CD4-positive, CD25-positive, alpha-beta regulatory T cell (primary cell): ENCODE measurements at places on chromosomes 2 and 18. TPM values are rescaled to one million over a fixed set of nuclear protein-coding genes. Genes with fewer than 3 reads are reported as not detected.

DNA sequence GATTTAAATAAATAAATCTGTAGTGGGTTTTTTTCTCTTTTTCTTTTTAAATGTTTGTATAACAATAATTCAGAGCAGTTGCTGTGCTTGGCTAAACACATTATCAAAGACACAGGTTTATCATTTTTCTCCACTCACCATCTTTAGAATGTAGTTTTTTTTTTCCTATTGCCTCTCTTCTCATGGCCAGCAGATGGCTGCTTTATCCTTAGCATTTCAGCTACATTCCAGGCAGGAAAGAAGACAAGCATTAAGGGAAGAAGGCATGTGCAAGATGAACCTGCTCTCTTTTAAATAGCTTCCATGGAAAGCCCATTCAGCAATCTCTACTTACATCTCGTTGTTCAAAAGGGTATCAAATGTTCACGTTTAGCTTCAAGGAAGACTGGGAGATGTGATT is 42.6 kb downstream of the ARHGAP15 start:
- DNase-seq, result no peak

DNA sequence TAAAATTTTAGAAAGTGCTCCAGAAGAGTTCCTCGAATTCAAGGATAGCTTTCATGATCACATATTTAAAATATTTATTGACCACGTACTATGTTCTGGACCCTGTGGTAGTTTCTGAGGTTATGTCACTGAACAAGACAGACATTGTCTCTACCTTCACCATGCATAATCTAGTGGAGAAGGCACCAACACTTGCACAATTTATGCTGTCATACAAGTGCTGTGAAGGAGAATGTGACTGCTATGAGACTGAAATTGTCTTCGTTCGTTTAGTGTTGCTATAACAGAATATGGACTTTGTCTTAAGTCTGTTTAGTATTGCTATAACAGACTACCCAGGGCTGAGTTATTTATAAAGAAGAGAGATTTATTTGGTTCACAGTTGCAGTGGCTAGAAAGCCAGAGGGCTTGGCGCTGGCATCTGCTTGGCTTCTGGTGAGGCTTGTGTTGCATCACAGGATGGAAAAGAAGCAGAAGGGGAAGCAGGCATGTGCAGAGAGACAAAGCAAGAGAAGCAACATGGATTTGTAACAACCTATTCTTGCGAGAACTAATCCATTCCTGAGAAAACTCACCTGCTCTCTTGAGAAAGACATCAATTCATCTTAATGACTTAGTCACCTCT is 50.0 kb upstream of the RFX8 start:
- DNase-seq, result no peak

DNA sequence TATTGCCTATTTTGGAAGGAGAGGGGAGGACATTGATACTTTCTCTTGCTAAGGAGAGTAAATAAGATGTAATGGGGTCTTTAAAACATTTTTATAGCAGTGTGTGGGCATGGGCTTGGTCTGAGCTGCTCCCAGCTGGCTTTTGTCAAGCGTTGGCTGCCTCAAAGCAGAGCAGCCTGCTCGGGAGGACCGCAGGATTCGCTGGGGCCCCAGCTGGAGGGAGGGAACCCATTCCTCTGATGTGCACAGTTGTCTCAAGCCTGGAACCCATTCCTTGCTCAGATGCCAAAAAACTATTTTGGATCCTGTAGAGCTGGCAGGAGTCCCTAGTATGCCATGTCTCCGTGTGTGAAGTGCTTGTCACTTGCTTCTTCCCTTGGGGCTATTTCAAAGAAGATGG is 59.4 kb upstream of the RMDN2 start:
- no peak for DNase-seq

- DNase-seq, result no peak
Observed at GRCh38 chr2:3288470-3289170, 89.0 kb downstream of the EIPR1 start.

- no peak for DNase-seq
Observed at GRCh38 chr2:179749210-179749609, 112.2 kb downstream of the ZNF385B start.

GRCh38 chr18:35104391-35105051 is 63.3 kb downstream of the MAPRE2 start:
- no peak for DNase-seq

DNA sequence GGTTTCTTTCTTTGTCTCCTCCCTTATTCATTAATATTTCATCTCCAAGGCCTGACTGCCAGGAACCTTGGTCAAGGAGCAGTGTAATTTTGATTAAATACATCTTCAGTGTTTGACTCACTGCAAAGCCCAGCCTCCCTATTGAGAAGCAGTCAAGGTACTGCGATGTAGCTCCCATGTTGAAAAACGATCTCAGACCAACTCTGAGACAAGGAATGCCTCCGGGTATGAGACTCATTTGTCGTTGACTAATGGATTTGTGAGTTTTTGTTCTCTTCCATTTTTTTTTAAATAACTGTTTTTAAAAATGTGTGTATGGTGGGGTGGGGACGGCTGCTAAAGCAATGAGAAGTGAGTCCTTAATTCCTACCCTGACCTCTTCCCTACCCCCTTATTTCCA is 361.6 kb downstream of the SOX11 start:
- no peak for DNase-seq

DNA sequence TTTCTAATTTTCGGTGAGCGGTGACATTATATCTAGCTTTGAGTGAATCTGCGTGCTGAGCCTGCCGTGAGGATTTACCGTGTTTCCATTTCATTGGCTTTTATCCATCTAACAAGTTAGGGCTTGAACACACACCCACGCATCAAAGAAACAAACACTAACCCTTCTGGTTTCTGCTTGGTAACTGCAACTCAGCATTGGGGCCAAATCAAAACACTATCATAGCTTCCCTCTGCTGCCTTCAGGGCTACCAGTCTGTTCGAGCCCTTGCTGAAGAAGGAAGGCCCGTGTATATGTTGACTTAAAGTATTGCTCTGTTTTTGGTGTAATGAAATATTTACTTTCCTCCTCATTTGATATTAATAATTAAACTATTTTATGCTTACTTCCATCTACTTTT is 227.2 kb downstream of the PHLPP1 start:
- DNase-seq, result no peak

- DNase-seq, result no peak
Observed at GRCh38 chr2:146602383-146602782, 1242.4 kb upstream of the ACVR2A start.

GRCh38 chr2:71949537-71949798 is 198.2 kb downstream of the CYP26B1 start:
- DNase-seq, result no peak

GRCh38 chr2:169803480-169803879 is 4.8 kb downstream of the SSB start:
- no peak for DNase-seq

GRCh38 chr2:26444236-26444635 is 33.7 kb downstream of the OTOF start:
- no peak for DNase-seq

DNA sequence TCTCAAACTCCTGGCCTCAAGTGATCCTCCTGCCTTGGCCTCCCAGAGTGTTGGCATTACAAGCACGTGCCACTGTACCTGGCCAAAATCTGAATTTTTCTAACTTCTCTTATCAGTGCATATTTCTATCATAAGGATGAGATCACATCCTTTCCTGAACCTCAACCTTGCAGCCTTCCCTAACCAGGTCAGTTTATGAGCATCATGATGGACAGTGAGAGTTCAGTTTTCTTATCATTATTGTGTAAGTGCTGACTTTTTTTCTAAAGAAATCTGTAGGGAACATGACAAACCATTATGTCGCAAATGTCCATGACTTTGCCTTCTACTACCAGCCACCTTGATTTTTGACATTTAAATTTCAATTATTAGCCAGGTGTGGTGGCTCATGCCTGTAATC is 31.5 kb downstream of the MRPL33 start:
- no peak for DNase-seq

DNA sequence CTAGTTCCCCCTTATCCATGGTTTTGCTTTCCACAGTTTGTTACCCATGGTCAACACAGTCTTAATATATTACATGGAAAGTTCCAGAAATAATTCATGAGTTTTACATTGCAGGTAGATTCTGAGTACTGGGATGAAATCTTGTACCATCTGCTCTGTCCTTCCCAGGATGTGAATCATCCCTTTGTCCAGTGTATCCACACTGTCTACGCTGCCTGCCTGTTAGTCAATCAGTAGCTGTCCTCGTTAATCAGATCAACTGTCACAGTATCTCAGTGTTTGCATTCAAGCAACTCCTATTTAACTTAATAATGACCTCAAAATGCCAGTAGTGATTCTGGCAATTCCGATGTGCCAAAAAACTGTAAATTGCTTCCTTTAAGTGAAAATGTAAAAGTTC is 76.3 kb downstream of the DYNC1I2 start:
- DNase-seq, result no peak

DNA sequence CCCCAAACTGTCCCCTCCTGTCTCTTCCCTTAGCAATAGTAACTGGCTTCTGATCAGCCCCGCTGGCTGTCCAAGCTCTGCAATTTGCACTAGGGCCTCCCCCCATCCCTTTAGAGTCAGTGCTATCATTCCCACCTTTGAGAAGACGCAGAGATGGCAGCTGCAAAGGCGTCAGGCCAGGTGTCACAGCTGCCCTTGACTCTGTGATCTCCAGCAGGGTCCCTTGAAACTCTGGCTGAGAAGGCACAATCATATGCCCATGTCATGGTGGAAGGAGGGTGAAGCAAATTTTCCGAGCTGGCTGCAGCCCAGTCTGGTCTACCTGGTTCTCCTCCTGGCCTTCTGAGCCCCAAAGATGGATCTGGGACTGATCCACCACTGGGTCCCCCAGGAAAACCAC is 49.2 kb upstream of the TEX51 start:
- no peak for DNase-seq

GRCh38 chr2:39176997-39177396 is 56.1 kb upstream of the SOS1 start:
- DNase-seq, result no peak

DNA sequence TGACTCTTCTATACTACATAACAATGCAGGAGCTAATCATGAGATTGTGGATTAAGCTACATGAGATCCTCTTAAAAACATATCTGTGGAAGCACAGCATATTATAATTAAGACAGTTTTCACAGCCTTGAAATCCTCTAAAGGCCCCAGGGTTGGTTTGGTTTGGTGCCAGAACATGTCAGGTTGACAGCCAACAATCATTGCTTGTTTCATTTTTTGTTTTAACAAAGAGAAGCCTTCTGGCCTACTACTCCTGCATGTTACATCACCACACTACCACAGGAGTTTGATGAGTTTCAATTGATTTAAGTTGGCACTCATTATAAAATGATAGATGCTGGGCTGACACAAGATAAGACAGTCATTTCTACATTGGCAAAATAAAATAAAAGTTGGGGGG is 255.9 kb upstream of the ERBB4 start:
- DNase-seq, result no peak

DNA sequence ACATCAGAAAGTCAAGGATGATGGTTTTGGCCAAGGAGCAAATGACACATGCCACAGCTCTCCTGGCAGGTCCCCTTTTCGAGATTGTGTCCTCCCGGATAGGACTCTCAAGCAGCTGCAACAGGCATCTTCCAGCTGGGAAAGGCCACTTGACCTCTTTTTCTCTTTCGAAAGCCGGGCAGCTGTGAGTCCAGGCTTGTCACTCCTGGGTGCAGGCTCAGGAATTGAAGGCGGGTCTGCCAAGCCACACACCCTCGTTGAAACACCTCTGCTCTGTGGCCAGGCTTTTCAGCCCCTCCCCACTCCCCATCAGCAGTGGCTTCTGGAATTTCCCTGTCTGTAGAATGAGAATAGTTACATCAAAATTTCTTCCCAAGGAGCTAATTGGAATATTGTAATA is 98.0 kb downstream of the CCDC138 start:
- no peak for DNase-seq

- DNase-seq, result no peak
Observed at GRCh38 chr2:106129592-106129991, 64.5 kb downstream of the UXS1 start.

- DNase-seq, result no peak
Observed at GRCh38 chr2:88048541-88048940, 7.0 kb downstream of the KRCC1 start.

GRCh38 chr2:219327719-219328118 is 4.8 kb downstream of the RESP18 start:
- DNase-seq, result no peak

- DNase-seq, result no peak
Observed at GRCh38 chr2:179533875-179534274, 269.2 kb upstream of the SESTD1 start.

DNA sequence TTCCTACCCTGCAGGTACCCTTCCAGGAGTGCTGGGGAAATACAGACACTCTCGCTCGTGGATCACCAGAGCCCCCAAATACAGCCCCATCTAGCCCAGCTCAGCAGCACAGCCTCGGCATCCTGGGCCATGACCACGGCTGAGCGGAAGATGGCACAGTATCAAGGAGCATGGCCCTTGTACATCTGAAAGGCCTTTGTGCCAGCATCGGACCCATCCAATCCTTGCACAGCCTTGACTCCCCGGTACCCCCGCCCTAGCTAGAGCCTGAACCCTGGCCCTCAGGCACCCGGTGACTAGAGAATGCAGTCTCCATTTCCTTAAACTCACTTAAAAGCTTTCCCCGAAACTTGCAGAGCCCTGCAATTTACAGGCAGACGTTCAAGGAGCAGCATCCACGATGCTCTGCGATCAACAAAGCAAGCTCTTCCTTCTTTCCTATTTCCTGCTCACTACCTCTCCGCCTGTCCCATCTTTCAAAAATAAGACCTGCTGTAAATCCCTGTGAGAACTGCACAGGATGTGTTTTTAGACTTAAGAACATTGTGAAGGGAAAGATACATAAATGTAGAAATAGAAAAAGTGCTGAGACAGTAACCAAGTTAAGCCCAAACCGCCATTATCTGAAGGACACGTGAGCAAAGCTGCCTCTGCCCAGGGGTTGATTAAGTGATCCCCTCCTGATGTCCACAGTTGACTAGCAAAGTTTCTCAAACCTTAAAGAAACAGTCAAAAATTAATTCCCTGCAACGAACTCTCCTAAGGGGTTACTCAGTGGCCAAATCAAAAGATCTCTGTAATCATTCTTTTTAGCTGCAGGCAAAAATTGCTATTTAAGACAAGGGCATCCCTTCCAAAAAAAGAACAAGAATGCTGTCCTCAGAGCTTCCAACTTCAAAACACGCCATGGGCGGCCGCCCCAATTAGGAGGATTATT is 48.5 kb downstream of the ZNF516 start:
- DNase-seq, result no peak

GRCh38 chr2:231680285-231680991 is 27.9 kb upstream of the PTMA start:
- DNase-seq, result no peak

DNA sequence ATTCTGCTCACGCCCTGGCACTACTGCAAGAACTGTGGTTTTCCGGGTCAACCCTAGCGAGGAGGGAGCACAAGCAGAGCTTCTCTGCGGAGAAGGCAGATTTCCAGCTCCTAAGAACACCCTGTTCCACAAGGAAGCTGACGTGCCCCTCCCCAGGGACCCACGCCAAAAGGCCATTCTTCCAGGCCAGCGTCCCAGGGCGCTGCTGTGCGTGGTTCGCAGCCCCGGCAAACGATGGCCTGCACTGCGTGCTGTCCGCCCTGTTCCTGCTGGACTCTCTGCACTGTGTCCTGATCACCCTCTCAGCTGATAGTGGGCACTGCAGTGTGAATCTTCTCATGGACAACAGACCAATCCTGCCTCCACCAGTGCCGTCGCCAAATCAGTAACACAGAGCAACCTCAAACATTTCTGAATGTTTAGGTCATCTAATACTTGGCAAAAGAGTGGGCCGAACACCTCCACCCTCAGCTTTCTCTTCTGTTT is 49.1 kb downstream of the ADI1 start:
- DNase-seq, result no peak

DUSP19 gene
- polyA plus RNA-seq, result 1.4 TPM

IL18R1 gene
- polyA plus RNA-seq, result 8.2 TPM

NEU2 gene
- not detected for polyA plus RNA-seq

BUB1 gene
- polyA plus RNA-seq, result 3.5 TPM

MYL12A gene
- 2,381 TPM for polyA plus RNA-seq

MOB4 gene
- polyA plus RNA-seq, result 35.1 TPM

GAREM2 gene
- polyA plus RNA-seq, result 1.3 TPM

SNORC gene
- 0.10 TPM for polyA plus RNA-seq

CIB4 gene
- polyA plus RNA-seq, result not detected
